ENCODE measurements at places on chromosomes 7 and 10.

- DNase-seq, result no peak
These were observed 348.7 kb upstream of the HPS1 start for GRCh38 chr10:98795467-98795866.

DNA sequence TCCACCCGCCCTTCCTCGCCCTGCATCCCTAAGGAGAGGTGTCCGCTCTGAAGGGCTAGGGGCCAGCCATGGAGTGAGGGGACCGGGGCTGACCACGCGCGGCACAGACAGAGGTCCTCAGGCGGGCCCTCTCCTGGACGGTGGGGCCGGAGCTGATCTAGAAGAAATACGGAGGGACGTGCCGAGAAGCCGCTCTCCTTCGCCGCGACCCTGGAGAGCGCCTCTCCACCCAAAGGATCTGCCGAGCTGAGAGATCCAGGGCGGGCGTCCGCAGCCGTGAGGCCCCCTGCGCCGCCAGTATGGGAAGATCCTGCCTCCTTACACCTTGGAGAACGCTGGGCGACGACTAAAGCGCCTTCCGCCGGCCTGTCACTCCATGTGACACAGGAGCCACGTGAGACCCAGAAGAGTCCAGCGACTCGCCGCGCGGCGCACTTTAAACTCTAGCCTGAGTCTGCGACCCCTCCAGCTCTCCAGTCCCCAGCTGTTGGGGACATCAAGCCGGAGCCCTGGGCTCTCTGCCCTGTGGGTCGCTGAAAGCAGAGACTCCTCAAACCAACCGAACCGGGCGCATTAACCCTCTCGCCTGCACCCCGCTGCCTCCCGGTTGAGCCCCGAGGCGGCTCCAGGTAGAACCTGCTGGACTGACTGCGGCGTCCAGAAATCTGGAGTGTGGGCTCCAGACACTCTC is 1.5 kb upstream of the SFMBT2 start:
- peak; percentile 74 for DNase-seq

DNA sequence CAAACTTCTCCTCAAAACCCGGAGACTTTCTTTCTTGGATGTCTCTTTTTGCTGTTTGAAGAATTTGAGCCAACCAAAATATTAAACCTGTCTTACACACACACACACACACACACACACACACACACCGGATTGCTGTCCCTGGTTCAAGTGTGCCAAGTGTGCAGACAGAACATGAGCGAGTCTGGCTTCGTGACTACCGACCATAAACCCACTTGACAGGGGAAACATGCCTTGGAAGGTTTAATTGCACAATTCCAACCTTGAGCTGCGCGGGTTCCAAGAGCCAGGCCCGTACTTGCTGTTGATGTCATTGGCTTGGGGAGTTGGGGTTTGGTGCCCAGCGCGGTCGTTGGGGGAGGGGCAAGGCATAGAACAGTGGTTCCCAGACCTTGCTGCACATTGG is 1.7 kb downstream of the EGFR start:
- no peak for DNase-seq

DNA sequence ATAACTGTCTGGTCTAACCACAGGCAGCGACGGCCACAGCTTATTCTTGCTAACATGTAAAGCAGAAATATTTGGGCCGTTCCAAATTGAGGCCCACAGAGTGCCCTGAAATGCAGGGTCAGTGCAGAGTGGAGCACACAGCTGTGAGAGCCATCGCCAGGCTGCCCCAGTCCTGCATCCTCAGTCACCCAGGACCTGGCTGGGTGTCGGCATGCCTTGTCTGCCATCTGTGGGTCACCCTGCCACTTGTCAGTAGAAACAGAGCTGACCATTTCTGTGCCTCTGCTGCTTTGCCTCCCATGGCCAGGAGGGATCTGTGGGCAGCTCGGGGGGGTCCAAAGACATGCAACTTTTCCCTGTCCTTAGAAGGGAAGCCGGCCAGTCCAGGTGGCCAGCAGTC is 57.3 kb upstream of the BTBD16 start:
- DNase-seq, result no peak

- no peak for DNase-seq
These were observed 312.0 kb upstream of the ZMIZ1 start for GRCh38 chr10:78756604-78757343.
